Stimulated activated CD4-positive, alpha-beta T cell treated with anti-CD3 and anti-CD28 coated beads, TNF-alpha, amount 100 ng/mL, for 4 hours (primary cell): ENCODE measurements at places on chromosomes 11 and 22.

DNA sequence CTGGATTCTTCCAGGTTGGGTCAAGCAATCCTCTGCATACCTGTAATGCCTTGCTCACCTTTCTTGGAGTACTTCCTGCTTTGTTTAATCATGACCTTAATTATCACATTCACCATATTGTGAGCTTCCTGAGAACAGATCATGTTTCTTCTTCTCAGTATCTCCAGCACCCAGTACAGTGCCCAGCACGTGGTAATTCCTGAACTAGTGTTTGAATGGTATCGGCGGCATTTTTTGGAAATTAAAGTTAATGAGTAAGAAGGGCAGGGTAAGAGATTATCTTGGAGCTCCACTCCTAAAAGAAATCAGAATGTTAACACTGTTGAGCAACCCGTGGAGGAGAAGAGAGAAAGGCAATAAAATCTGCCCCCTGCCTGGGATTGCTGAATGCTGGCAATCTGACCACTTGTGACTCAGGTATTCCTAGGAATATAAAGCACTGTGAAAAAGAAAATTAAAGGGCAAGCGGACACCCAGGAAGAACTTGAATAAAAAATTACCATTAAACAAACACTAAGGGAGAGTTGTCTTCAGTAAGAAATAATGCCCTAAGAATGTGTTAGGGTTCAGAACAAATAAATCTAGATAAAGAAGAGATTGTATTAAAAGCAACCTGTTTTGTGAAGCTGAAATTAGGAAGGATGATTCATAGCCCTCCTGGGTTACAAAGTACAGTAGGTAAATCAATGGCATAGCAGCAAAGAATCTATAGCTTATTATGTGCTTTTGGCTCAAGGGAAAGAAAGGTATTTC lies 92.9 kb downstream of the PDHX start:
- DNase-seq, result no peak

- no peak for DNase-seq
These were observed 567.4 kb downstream of the KCNA4 start for GRCh38 chr11:29449281-29450074.

GRCh38 chr11:125464270-125464662 lies 31.8 kb downstream of the FEZ1 start:
- no peak for DNase-seq

- no peak for DNase-seq
These were observed 21.4 kb downstream of the INSC start for GRCh38 chr11:15136166-15136565.

- no peak for DNase-seq
These were observed 197.5 kb downstream of the DBX1 start for GRCh38 chr11:19962801-19963175.

DNA sequence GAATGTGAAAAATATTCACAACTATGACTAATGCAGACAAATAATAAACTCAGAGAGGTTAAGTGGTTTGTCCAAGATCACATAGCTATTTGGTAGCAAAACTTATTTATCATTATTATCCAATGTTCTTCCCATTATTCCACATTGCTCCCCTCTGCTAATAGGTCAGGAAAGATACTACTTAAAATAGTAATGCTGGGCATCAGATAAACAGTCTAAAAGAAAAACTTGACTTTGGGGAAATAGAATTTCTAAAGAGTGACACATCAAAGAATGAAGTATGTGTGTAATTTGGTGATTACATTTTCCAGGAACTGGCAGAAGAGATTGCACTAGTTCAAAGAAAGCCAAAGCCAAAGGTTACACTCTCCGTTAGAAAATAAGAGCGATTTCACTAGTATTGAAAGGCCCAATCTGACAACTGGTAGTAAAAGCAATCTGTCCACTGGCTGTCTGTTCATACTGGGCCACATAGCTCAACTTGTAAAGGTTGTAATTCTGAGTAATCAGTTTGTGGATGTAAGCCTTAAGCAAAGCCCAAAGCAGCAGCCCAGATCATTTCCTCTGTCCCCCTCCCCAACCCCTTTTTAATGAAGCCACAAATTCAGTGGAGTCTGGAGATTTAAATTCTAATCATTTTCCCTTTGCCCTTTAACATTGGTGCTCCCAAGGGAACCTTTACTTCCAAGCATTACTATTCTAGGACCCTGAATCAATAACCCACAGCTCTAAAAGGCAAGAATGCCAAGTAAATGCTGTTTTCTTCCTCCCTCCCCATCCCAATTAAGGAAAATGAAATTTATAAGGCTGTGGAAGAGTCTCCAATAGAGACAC lies 283.5 kb downstream of the TTC28 start:
- no peak for DNase-seq

GRCh38 chr22:36744791-36745190 lies 31.1 kb downstream of the IFT27 start:
- no peak for DNase-seq

- DNase-seq, result no peak
These were observed 149.7 kb upstream of the PLET1 start for GRCh38 chr11:112410325-112410724.

DNA sequence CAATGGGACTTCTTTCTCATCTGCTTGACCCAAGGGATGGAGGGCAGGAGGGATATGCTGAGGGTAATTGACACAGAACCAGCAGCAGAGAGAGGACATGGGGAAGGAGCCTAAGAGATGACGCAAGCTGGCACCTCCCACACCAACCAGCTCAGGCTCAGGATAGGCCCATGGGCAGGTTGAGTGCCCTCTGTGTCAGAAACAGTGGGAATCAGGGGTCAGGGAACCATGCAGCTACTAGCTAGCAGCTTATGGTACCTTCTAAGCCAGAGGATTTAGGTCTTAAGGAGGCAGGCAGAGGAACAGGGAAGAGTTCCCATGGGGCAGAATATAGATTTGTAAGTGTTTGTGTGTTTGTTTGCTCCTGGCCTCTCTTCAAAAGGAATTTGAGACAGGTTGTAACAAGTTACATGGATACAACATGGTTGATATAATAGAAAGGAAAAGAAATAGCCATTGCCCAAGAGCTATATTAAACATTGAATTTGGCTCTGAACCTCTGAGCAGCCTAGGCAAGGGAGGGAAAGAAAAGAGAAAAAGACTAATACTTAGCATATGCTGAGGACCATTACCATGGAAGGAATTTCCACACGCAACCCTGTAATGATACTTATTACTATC lies 39.9 kb upstream of the NAV2 start:
- DNase-seq, result no peak

GRCh38 chr11:35235936-35236666 lies 97.1 kb downstream of the CD44 start:
- DNase-seq, result peak; percentile 42

- no peak for DNase-seq
These were observed 74.0 kb upstream of the TTC12 start for GRCh38 chr11:113240389-113240788.

- no peak for DNase-seq
These were observed 81.0 kb downstream of the CCDC34 start for GRCh38 chr11:27281740-27282590.

GRCh38 chr11:69542314-69543168 lies 61.1 kb downstream of the LINC01488 start:
- no peak for DNase-seq

DNA sequence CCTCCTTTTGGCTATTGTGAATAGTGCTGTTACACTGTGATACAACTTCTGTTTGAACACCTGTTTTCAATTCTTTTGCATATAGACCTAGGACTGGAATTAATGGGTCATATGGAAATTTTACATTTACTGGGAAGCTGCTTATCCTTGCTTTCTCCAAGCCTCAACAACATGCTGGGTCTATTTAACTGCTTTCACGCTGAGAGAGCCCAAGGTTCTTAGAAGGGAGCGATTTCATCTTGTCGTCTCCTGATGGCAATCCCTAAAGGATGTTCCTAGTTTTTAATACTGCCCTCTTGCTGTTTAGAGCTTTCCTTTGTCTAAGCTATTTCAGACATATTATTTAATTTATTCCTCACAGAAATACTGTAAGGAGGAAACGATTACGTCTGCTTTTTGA lies 15.5 kb downstream of the IRAG1 start:
- DNase-seq, result no peak

DNA sequence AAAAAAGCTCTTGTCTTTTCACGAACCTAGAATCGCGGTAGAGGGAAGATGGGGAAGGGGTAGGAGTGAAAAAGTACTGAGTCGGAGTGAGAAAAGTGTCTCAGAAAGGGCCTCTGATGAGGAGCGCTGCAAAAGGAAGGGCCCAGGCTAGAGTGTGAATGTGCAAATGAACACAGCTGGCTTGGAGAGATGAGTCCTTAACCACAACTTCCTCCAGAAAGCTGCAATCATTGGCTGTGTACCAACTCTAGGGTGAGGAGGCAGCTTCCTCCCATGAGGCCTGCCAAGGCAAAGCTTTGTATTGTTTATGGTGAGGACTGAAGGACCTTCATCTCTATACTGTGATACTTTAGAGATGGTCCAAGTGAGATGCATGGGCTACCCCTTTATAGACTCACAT lies 566.9 kb upstream of the ANO5 start:
- DNase-seq, result no peak
